ENCODE measurements at places on chromosomes 7 and 10.

DNA sequence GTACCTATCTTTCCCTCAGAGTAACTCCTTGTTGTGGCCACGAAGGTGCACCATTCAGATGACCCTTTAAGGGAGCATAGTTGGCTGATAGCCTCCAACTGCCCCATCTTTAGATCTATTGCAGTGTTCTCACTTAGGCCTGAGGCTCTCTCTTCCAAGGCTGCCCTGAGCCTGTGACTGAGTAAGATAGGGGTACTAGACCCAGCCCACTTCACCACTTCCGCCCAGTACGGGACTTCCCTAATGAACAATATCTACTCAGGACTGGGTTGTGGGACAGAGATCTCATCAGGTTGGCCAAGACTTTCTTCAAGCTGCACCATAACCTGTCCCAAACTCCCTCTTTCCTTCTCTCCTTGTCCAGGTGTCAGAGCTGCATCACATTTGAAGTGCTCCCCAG, 5.7 kb upstream of the GNAI1 start:
- DNase-seq: no peak

DNA sequence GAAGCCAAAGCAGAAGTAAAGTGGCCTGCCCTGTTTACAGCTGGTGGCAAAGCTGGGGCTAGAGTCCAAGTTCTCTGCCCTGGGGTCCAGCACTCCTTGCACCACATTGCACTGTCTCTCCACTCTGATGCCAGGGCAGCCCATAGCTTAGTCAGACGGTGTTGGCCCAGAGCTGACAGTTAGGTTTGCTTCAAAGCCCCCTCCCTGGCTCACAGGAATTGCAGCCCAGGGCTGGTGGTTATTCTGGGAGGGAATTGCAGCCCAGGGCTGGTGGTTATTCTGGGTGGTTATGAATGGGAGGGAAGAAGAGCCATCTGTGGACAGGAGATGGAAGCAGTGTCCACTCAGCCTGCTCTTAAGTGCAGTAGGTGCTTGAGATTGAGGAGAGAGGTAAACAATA, 88.9 kb downstream of the SCRN1 start:
- no peak for DNase-seq

DNA sequence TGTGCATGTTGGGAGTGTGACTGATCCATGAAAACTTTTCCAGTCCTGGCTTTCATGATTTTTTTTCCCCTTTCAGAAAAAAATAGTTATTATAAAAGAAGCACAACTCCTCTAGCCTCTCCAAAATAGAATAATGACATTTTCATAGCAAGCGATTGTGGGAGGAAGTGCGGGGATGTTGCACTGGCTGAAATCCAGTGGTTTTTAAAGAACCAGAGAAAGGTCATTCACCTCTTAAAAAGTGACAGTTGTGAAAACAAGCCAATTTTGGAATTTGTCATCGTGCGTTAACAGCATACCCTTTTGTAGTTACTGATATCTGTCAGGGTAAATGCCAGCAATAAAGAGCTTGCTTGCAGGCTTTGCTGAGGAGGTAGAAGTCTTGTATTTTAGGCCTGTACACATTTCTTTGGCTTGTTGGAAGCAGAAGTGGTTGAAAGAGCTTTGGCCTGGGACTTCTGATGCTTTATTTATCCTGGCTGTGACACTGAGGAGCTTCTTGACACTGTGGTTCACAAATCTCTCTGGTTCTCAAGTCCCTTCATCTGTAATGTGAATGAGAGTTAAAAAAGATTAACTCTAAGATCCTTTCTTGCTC, 545.9 kb downstream of the REEP3 start:
- DNase-seq: no peak

DNA sequence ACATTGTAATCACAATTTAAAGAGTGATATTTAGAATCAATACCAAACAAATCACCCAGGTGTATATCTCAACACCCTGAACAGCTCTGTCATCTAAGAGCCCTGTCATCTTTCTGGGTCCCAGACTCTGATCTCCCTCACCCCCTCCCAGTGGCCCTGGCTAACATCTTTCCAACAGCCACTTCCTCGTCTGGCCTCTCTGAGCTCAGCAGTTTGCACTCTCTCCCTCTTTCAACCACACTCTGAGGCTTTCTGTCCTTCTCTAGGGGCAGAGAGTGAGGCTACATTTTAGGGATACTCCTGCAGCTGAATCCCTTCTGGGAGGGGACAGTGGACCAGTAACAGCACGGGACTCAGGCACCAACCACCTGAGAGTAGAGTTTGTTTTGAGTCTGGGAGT, 17.1 kb upstream of the PRRT4 start:
- no peak for DNase-seq

DNA sequence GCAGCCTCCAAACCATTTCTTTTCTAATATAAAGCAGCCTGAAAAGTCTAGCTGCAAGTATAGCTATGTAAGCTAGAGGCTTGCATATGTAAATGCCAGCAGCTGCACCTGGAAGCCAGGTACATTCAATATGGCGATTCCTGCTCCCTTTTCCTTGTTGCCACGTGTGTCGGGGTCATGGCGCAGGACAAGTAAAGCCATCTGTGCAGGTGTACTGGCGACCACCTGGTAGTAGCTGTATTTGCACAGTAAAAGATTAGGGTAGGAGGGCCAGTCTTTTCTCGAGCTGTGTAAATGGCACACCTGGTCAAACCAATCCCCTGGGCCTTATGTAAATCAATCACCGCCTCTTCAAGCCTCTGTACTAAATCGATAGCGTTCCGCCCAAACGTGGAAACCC, 484.5 kb downstream of the MAGI2 start:
- DNase-seq: no peak

DNA sequence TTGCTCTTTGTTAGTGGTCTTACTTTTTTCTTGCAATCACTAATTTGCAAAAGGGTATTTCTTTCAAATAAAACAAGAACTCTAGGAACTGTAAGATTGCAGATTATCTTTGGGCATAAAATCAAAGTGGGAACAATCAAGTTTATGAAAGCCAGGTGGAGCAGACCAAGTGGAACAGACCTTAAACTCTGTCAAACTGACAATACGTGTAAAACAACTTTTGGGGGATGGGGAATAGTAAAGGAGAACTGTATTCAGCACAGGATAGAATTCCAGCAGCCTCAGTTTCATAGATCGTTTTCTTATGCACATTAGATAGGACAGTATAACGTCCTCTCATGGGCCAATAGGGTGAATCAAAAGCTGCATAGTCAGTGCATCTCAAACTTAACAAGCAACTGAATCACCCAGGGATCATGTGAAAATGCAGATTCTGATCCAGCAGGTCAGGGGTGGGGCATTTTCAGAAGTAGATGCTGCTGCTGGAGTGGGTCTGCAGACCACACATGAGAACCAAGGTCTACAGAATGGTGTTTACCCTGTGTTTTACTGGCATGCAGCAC, 120.7 kb downstream of the PIP4K2A start:
- no peak for DNase-seq

- DNase-seq: no peak
Measured at GRCh38 chr10:29105516-29106215, 183.2 kb upstream of the LYZL1 start.

DNA sequence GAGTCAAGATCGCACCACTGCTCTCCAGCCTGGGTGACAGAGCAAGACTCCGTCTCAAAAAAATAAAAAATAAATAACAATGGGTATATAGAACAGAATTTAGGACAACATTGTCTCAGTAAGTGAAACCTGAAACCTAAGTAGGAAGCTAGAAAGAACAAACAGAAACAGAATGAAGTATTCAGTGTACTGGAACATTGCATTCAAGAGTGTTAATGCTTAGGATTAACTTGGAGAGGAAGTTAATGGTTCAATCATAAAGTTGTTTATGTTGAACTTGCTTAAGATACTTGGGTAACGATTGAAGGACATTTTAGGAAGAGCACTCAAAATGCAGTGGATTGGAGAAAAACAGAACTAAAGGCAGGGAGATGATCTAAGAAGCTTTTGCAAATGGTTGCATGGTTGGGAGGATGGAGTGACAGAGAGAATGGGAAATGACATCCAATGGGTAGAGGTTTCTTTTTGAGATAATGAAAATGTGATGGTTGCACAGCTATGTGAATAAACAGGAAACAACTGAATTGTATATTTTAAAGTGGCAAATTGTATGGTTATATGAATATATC, 233.7 kb downstream of the ADK start:
- DNase-seq: no peak

- no peak for DNase-seq
Measured at GRCh38 chr10:70274643-70275042, 9.2 kb downstream of the NPFFR1 start.

GRCh38 chr10:119780879-119781480, 55.1 kb downstream of the INPP5F start:
- no peak for DNase-seq

DNA sequence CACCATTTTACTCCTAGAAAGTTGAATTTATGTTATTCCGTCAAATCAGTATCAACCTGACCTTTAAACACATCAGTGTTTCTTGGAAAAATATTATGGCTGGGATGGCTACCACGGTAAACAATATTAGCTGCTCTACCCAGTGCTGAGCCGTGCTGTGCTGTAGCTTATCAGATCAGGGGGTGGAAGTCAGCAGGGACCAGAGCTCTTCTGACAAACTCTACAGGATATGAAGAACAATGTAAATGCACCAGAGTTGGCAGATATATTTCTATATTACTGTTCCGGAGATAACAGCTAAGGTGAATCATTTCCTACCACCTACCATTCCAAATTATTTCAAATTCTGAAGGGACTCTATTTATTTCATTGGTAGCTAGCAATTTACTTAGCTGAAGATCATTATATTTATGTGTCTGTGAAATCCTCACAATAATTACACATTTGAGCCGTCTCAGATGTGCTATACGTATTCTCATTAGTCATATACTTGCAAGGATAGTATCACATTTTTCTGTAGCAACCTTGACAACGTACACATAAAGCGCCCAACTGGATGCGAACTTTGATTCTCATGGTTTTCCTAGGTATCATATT, 76.5 kb downstream of the TEX36 start:
- no peak for DNase-seq

DNA sequence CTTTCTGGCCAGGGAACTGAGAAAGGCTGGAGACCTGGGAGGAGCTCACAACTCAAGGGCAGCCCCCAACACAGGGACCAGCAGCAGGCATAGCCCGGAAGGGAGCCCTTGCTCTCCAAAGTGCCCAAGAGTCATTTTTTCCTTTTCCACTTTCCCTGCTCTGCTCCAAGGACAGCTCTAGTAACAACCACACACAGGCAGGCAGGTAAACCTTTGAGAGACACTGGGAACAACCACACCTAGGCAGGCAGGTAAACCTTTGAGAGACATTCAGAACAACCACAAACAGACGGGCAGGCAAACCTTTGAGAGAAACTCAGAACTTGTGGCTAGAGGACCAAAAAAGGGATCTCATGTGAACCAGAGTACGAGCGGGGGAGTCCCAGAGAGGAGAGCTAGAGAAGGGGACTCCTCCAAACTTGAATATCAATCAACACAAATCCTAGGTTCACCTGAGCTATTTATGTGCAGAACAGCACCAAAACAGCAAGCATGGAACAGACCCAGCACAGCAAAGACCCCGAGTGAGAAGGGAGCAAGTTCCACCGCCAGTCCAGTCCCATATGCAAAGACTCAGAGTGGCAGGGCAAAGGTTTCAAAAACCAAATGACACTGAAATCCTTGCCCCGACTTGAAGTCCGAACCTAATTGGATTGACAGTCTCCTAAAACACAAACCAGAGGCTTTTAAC, 33.6 kb upstream of the GUSB start:
- no peak for DNase-seq

- DNase-seq: peak; percentile 56
Measured at GRCh38 chr10:11424456-11425295, 186.8 kb downstream of the USP6NL start.

DNA sequence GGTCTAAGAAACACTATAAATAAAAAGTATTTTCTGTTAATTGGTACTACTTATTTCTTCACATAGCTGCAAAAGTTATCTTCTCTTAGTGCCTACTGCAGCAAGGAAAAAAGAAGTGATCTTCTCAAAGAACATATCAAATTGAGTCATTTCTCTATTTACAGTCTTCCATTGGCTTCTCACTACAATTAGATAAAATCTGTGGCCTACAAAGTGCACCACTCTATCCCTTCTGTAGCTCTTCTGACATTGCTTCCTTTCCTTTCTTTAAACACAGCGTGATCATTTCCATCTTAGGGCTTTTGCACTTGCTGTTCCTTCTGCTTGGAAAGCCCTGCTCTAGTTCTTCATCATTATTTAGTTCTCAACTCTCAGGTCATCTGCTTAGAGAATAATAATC, 44.7 kb downstream of the MXI1 start:
- no peak for DNase-seq

GRCh38 chr10:132932461-132933307, 9.7 kb downstream of the CFAP46 start:
- DNase-seq: no peak

- DNase-seq: no peak
Measured at GRCh38 chr7:125241548-125241947, 311.9 kb upstream of the POT1 start.

GRCh38 chr10:12419262-12419847, 70.0 kb downstream of the CAMK1D start:
- peak; percentile 61 for DNase-seq

DNA sequence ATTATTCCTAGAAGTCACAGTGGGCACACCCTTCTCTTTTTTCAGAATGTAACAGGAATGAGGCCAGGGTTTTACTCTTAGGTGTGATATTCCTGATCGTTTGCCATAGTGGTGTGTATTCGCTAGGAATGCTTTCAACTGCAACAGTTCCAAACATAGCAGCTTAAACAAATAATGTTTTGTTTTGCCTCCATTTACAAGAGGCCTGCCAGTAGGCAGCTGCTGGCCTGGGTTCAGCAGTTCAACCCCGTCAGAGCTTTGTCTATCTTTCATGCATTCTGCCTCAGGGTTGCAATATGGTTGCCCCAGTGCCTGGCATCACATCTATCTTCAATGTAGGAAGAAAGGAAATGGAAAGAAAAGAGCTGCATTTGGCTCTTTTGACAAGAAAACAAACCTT, 21.7 kb upstream of the RET start:
- DNase-seq: peak; percentile 7

DNA sequence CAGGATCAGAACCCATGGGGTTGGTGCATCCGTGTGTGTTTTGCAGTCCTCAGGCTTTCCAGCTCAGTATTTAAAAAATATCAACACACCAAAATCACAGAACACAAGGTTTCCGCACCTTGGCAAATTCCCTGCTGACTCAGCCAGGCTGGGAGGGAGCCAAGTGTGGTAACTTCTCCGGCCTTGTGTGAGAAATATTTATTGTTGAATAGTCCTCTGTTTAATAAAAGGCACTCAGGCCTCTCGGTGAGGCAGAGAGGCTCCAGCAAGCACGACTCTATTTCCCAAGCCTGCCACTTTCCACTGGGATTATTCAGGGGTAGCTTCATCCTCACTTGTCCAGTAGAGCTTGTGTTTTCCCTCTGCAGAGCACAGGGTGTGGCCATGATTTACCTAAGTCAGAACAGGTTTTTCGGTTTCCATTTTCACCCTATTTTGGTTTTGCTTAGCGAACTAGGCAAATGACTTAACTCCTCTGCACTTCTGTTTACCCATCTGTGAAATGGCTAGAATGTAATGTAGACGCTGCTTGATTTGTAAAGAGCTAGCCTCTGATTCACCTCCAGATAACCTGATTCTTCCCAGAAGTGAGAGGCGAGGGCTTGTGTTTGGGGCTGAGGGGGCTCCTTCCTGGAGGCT, 13.0 kb upstream of the CHST15 start:
- no peak for DNase-seq

Measured in right forelimb (tissue), 1 donor.